Right forelimb (tissue), 1 donor: ENCODE measurements at places on chromosomes 7 and 10.
A peak's percentile ranks its signal among the peaks of the same experiment; 100 is the strongest.

DNA sequence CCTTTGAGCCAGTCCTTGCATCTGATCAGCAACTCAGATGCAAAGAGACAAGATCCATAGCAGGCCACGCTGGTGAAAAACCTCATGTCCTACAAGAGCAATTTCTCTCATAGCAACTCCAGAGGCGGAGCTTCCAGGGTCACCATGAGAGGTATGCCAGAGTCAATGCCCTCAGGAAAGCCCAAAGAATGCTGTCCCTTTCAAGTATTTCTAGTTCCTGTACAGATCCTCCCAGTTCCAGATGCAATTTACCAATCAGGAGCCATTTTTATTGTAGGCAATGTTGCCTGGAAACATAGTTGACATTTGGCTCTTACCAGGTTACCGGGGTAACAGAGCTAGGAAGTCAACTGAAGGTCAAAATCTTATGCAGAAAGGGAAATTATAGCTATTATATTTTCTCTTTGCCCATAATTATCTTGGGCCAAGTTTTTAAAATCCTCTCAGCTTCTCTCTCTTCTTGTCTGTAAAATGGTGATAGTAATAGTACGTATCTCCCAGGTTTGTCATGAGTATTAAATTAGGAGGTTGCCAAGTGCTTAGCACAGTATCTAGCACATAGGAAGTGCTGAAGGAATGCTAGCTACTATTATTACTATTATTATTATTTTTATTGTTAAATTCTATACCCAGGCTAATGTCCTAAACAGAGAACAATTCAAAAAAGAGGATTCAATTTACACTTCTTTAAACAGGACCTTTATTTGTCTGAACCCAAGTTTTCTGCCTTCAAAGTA, 46.3 kb upstream of the TM9SF3 start:
- no peak for DNase-seq

GRCh38 chr10:72625276-72625607, 637 bp downstream of the MICU1 start:
- no peak for DNase-seq

DNA sequence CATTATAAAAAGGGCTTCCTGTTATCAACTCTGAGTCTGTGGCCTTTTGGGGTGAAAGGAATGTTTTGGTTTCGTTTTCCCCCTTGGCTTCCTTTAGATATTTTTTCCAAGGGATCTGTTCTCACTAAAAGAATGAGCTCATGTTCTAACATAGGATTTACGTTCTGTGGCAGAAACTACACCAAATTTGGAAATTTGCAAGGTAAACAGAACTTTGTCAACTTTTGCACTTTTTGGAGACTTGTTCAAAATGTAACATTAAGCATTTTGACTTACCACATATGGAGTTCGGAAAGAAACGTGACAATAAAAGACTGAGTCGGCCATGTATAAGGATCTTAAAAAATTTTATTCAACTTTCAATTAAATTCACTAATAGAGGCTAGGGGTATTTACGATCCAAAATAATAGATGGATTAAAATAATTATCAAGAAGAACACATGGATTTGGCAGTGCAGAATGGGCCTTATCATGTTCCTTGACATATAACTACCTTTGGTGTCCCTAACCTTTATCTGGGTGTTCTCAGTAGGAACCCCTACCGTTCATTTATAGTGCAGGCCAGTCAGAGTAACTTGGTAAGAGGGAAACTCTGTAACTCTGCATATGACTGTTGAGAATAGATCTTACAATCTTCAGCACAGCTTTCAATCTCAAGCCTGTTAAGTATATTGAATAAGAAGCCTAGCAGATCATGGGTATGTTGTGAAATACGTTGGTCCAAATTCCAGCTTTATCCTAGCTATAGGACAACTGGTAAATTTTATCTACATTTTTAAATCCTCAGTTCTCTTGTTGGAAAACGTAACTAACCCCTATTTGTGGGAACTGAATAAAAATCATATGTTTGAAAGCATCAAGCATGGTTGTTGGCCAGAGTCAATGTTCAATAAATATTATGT, 11.8 kb downstream of the CPED1 start:
- no peak for DNase-seq

- no peak for DNase-seq
These were observed 60.1 kb upstream of the GSDME start for GRCh38 chr7:24817339-24817738.

GRCh38 chr7:138889582-138890498, 91.3 kb downstream of the KIAA1549 start:
- no peak for DNase-seq

DNA sequence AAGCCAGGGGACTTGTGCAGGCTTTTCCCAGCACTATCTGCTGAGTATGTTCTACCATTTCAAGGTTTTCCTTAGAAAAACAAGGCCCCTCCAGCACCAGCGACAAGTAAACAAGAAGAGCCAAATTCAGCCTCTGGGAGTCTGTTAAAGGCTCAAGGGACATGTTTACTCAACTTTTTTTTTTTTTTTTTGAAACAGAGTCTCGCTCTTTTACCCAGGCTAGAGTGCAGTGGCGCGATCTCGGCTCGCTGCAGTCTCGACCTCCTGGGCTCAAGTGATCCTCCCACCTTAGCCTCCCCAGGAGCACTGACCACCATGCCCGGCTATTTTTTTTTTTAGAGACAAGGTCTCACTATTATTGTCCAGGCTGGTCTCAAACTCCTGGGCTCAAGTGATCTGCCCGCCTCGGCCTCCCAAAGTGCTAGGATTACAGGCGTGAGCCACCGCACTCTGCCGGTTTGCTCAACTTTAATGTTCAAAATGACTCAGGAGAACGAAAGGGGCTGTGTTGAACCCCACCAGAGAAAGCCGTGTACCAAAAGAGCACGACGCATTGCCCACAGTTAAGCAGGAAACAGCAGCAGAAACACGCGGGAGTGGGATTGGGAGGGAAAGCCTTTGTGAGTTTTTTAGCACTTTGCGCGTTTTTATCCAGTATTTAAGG, 772 bp downstream of the PRDX3 start:
- no peak for DNase-seq

DNA sequence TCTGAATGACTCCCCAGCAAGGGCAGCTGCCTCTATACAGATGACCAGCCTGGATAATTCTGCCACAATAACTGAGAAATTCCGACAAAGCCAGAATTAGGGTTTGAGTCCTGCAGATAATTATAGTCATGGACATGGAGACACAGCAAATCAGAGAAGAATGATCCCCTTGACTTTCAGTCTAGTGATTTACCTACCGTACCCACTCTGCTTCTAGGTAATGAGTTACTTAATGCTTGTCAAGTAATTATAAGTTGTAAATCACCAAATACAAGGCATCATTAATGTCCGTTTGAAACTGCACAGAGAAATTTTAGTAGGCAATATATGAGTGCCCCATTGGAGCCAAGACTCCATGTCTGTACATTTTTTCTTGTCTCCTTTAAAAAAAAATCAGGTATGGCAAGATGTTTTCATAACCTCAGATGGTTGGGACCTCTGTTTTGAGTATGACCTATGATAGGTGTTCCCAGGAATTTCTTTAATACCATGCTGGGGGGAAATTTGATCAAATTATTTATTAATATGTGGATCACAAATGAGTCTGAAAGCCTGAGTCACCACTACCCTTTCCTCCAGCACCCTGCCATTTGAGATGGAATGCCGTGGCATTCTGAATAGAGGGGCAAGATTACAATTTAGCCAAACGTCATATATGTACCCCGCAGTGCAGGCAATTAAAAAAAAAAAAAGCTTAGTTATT, 5.5 kb upstream of the ARID5B start:
- no peak for DNase-seq

DNA sequence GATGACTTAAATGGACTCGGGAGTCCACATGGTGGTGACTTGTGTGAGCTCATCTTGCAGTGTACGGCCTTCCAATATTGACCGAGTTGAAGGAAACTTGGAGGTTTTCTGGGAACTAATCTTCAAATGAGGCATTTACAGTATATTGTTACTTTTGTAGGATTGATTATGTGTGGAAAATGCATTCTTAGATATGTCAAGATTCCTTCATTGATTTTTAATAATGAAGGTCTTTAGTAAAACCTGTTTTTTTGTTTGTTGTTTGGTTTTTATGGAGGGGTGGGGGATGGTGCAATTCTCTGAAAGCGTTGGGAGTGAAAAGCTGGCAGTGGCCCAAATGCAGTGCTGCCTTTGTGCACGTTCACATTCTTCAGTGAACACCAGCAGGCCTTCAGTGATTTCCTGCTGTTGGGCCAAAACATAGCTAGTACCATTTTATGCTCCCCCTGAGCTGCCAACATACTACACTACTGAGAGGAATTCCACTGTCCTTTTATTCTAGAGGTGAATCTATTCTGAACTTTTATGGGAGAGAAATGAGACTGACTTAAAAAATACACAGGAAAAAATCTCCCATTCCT, 50.4 kb downstream of the CCNY start:
- DNase-seq: no peak

DNA sequence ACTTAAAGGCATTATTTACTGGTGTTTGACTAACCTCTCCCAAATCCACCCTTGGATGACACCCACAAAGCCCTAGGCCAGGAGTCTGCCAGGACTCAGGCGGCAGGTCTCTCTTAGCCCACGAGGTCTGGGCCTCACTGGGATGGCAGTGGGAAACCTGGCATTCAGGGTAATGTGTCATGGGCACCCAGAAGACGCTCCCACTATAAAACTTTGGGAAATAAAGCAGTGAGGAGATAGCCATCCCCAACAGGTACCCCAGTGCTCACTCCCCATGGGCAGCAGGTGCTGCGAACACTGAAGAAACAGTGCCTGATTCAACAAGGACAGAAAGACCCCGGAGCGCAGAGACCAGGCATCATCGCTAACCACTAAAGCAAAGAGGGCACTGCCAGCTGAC, 14.4 kb upstream of the PTPRN2 start:
- DNase-seq: no peak

DNA sequence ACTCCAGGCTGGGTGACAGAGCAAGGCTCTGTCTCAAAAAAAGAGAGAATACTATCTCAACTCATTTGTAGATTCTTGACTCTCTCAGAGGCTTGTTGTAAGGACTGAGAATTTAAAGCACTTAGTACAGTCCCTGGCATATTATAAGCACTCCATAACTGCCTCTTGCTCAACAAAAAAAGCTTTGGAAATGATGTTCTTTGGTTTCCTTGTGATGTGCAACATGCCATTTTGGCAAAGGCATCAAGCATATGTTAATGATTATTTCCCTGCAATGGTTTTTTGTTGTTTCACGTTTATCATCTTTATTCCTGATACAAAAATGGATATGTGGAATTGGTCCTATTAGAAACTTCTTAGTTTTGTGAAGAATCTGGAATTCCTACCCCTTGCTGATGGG, 15.7 kb downstream of the NOLC1 start:
- DNase-seq: no peak

DNA sequence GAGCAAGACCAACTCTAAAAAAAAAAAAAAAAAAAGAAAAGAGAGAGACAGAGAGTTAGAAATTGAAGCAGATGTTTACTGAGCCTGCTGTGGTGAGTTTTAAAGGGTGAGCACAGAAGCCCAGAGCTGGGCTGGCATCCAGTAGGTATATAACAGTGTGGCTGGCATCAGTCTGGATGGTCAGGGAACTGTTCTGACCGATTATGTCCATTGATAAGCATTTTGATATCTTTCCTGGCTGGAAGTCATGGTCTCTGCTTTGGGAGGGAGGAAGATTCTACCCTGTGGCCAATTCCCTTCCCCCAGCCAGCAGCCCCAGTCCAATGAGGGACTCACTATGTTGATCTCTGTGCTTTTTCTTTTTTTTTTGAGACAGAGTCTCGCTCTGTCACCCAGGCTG, 65.2 kb upstream of the PODXL start:
- DNase-seq: no peak

GRCh38 chr7:128210590-128211570, 30.2 kb upstream of the LEP start:
- DNase-seq: no peak

- no peak for DNase-seq
These were observed 187.4 kb upstream of the AGR3 start for GRCh38 chr7:17069146-17069545.

GRCh38 chr10:78288663-78289062, 255.0 kb downstream of the RPS24 start:
- no peak for DNase-seq

GRCh38 chr7:82755705-82756551, 312.4 kb upstream of the CACNA2D1 start:
- no peak for DNase-seq

GRCh38 chr7:75966190-75966961, 28.0 kb downstream of the TMEM120A start:
- DNase-seq: no peak

DNA sequence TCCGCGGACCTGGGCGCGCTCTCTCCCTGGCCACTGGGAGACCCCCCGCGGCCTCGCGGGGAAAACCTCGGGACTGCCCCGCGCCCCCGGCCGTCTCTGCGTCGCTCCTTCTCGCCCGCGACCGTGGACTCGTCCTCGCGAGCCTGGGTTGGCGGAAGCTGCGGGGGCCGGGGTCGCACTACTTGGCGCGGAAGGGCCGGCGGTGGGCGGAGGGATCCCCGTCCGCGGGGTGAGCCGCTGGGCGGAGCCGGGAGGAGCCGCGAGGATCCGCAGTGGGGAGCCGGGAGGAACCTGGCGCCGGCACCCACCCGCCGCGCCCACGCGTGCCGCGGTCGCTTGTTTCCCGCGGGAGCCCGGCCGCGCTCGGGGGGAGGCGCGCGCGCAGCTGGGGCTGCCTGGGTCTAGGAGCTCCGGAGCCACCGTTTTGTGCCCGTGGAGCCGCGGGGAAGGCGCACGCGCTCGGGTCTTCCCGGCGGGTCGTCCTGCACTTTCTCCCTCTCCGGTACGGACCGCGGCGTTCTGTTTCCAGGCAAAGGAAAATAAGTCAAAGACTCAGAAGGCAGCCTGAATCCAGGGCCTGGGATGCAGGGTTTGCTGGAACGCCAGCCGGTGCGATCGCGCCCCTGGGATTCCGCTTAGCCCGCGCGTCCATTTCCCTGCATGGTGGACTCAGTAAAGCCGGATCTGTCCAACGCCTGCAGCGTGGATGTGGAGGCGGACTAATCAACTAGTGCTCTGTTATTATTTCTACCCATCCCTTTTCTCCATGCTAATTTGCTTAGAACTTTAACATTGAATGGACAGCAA, 28.7 kb upstream of the KMT2C start:
- DNase-seq: peak; percentile 91

GRCh38 chr7:6238309-6238925, 34.0 kb downstream of the CYTH3 start:
- DNase-seq: no peak

- DNase-seq: peak; percentile 79
These were observed 86.6 kb downstream of the STRA8 start for GRCh38 chr7:135320268-135320667.

DNA sequence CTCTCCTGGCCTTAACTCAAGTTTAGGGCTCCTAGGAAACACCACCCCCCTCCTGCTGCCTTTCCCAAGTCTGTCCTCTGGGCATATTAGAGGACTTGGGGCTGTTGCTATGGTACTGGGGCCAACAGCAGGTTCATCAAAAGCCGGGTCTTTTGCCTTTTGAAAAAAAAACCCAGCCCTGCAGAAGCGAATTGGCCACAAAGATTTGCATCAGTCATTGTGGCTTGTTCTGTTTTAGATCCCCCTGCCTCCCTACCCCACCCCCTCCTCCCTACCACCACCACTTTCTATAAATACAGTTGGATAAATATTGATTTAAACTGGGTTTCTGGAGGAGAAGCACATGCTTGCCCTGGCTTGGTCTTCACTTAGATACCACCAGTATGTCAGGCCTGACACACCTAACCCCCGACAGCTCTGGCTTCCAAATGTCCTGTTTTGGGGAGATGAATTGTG, 7.0 kb downstream of the MXI1 start:
- DNase-seq: no peak

- DNase-seq: no peak
These were observed 160.9 kb downstream of the LRRC4 start for GRCh38 chr7:127870231-127870907.

GRCh38 chr10:6014241-6014761, 37.0 kb upstream of the IL15RA start:
- peak; percentile 64 for DNase-seq
